ENCODE measurements at places on chromosomes 4 and X.

DNA sequence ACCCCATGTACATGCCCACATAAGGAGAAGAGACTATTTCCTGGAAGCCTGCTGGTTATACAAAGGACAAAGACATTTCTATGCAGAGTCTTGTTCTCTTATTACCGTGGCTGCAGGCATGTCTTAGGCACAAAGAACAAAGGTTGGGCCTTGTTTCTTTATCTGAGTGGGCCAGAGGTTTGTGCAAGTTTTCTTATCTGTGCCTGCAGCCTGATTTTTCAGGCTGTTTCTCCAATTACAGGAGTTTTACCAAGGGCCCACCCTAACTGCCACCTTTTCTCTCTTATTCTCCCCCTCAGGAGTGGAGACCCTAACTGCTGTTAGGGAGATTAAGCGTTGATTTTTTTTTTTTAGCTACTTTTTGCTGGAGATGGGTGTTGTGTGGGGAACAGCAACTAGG is 3.5 kb downstream of the TENT5D start:
- no peak for DNase-seq

DNA sequence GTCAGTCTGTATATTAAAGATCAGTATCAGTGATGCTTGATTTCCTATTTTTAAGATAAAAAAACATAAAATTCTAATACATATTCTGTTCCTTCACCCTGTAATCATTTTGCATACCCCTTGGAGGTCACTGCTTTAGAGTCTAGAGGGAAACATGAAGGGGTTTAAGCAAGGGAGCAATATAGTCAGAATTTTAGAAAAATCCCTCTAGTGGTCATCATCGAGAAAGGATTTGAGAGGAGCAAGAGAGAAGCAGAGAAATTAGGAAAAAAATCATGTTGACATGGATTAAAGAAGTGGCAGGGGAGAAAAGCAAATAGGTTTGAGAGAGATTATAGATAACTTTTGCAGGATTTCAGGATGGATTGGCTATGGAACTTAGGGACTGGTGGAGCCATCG is 11.1 kb downstream of the APEX2 start:
- peak; percentile 42 for DNase-seq

- DNase-seq = no peak
These were observed 69.3 kb upstream of the CCDC160 start for GRCh38 chrX:134167591-134168203.

- peak; percentile 6 for DNase-seq
These were observed 85.0 kb downstream of the TEX13C start for GRCh38 chrX:125404667-125405160.

- DNase-seq = peak; percentile 57
These were observed 40.2 kb downstream of the VSIG4 start for GRCh38 chrX:65999563-66000148.

- no peak for DNase-seq
These were observed 1161.3 kb downstream of the C4orf33 start for GRCh38 chr4:130257271-130257670.

DNA sequence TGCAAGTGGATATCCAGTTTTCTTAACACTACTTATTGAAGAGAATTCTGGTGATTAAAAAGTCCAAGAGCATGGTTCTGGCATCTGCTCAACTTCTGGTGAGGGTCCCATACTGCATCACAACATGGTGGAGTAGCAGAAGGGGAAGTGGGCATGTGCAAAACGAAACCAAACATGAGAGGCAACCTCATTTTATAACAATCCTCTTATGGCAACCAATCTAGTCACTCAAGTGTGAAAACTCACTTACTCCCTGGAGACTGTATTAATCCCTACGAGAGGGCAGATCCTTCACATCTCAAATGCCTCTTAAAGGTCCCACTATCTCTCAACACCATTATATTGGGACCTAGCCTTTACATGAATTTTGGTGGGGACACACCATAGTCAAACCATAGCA is 55.4 kb upstream of the TRO start:
- peak; percentile 30 for DNase-seq

- DNase-seq = no peak
These were observed 515.6 kb upstream of the GNPDA2 start for GRCh38 chr4:45241976-45242375.

DNA sequence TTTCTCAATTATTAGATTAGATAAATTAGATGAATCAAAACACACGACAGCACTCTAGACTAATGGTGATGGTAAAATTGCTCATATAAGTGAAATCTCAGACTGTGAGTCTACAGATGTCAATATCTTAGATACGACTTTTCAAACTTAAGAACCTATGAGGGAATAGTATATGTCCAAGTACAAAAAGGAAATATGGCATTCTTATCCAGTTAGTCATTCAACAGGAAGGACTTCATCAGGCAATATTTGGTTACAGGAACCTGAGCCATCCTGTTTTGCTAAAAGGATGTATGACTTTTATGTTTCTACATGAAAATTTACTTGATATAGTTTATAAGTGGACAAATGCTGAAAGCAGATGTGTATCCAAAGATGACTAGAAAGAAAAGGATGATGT is 107.0 kb downstream of the CT47B1 start:
- DNase-seq = no peak

DNA sequence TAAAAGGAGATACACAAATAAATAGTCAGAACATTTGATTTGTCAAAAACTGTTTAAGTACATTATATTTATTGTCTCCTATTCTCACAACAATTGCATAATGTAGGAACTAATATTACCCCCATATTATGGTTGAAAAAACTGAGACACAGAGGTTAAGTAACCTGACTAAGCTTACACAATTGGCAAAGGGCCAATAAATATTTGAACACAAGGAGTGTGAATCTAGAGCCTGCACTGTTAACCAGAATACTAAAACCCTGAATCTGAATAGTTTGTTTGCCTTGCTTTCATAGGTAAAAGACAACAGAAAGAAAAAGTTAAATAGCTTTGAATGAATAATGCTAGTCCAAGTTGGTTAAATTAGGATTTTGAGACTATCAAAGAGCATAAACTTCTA is 55.2 kb downstream of the IL13RA2 start:
- no peak for DNase-seq

DNA sequence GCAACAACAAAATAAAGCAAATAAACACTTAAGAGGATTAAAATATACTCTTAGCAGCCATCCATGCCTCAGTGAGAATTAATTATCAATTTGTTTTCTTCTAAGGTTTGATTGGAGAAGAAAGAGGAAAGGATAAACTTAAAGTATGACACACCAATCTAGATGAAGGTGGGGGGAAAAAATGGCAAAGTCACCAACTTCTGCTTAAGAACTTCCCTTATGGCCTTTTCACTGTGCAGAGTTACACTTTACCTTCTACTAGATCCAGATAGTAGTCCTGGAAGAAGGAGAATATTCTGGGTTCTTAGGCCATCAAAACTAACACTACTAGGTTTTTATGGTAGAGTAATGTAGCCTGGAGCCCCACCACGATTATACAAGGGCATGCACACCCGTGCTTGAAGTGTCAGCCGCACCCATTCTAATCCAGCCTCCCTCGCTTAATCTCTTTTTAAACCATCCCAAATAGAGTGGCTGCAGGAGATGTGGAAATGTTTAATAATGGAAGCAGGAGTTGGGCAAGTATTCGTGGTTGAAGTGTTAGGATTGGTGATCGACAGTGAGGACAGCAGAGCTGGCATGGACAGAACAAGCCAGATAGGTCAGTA is 14.1 kb downstream of the ENPEP start:
- no peak for DNase-seq

- DNase-seq = no peak
These were observed 1030.1 kb upstream of the GRIA3 start for GRCh38 chrX:122154019-122154418.

GRCh38 chrX:107526141-107526540 is 76.7 kb downstream of the FRMPD3 start:
- no peak for DNase-seq

GRCh38 chr4:143189528-143189927 is 4.8 kb downstream of the USP38 start:
- DNase-seq = no peak

- no peak for DNase-seq
These were observed 7.6 kb upstream of the DCLK2 start for GRCh38 chr4:150070464-150071170.

- DNase-seq = no peak
These were observed 57.4 kb downstream of the CCSER1 start for GRCh38 chr4:90184560-90184959.

DNA sequence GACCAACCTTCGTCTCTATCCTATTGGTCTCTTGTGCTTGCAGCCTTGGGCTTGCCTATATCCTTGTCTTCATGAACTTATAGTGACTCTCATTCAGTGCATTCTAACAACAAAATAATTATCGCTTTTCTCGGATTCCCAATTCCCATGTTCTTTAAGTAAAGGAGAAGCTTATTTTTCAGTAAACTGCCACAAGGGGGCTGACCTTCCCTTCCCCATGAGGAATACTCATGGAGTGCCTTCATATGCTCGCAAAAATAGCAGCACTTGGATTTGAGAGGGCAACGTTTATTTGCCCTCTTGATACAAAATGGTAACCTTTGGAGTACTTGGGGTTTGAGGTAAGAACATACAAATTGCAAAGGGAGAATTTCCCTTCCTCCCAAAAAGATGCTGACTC is 183.2 kb upstream of the TENT5D start:
- DNase-seq = no peak

GRCh38 chrX:39322496-39322895 is 521.2 kb downstream of the MID1IP1 start:
- DNase-seq = no peak

DNA sequence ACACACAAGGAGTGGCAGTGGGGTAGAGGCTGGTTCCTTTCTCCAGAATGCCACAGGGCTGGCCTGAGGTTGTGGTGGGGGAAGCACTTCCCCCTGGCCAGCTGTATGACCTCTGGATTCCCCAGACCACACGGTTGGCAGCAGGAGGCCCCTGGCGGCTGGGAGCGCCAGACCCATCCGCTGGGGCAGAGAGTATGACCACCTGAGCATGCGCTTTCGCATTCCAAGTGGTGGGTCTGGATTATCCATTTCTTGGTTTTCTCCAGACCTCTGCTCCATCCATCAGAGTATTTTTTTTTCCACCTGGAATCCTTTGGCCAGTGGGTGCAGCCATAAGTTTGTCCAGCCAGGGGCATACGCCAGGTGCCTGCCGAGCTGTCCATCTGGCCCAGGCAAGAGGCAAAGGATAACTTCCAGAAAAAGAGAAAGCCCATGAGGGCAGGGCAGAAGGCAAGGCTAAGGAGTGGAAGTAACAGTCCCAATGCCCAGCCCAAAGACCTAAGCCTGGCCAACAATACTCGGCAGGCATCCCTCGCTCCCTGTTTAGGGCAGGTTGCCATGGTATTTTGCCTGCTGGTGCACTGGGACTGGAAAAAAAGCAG is 39.3 kb downstream of the NHSL2 start:
- no peak for DNase-seq

DNA sequence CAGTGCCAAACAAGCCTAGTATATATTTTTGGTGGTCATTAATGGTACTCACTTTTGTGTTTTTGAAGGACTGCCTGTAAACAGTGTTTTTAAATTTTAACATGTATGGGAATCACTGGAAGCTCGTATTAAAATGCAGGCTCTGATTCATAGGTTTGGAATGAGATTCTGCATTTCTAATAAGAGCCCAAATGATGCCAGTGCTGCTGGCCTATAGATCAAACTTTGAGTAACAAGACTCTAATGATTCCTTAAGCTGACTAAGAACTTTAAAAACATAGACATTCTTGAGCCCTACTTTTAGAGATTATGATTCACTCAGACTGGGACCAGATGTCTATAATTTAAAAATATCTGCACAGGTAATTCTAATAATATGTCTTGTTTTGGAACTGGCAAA is 823.2 kb upstream of the LCORL start:
- no peak for DNase-seq

DNA sequence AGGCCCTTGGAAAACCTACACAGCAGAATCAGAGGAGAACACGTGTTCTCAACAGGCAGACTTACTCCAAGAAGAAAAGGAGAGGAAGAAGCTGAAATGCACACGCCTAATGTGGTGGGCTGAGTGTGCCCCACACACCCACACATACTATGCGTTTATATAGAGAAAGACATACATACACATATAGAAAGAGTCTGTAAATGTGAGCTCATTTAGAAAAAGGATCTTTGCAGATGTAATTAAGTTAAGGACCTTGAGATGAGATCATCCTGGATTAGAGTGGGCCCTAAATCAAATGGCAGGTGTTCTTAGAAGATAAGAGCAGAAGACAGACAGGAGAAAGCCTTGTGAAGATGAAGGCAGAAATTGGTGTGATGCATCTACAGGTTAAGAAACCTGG is 87.2 kb upstream of the KLF3 start:
- DNase-seq = no peak

- no peak for DNase-seq
These were observed 28.0 kb downstream of the LHFPL1 start for GRCh38 chrX:112651766-112652165.

DNA sequence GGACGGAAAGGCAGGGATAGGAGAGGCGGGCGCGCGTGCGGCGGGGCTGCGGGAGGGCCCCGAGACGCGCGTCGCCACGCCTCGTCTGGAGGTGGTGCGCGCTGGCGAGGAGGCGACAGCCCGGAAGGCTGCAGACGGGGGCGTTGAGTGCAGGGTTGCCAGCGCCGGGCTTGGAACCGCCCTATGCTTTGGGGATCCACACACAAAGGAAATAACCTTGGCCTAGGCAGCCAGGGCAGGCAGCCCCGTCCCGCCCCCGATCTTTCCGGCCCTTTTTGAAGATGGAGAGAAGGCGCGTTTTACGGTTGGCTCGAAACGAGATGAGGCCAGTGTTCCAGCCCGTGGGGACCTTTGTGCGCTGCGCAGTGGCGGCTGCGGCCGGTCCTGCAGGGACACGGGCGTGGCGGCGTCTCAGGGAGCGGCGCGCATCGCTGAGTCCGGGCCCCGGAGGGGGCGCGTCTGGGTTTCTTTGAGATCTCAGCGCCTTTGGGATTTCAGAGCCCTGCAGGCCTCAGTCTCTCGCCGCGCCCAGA is 50.8 kb upstream of the TRIM2 start:
- DNase-seq = peak; percentile 87

- DNase-seq = no peak
These were observed 178.5 kb upstream of the CTSO start for GRCh38 chr4:156132196-156132595.

GRCh38 chr4:8459867-8460445 is 19.4 kb downstream of the TRMT44 start:
- DNase-seq = no peak

- DNase-seq = no peak
These were observed 151.7 kb upstream of the CASK start for GRCh38 chrX:42075032-42075431.

DNA sequence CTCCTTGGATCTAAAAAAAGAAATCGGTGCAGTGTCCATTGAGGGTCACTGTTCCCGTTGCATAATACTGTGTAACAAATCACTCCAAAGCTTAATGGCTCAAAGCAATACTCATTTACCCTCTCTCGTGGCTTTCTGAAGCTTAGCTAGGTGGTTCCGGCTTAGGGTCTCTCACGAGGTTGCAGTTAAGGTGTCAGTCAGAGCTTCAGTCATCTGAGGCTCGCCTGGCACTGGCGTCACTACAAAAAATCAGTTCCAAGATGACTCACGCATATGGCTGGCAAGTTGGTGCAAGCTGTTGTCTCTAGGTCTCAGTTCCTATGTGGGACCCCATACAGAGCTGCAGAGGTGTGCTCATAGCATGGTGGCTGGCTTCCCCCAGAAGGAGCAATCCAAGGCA is 91.0 kb downstream of the BEND2 start:
- no peak for DNase-seq

- no peak for DNase-seq
These were observed 64.8 kb downstream of the QDPR start for GRCh38 chr4:17447056-17447455.

GRCh38 chr4:4633431-4633830 is 91.6 kb upstream of the STX18 start:
- no peak for DNase-seq

GRCh38 chrX:131317326-131317725 is 28.2 kb upstream of the IGSF1 start:
- DNase-seq = no peak

- DNase-seq = peak; percentile 4
These were observed 52.4 kb downstream of the CBLL2 start for GRCh38 chrX:22325096-22325495.
